CD4-positive, alpha-beta T cell treated with Interferon alpha-2 for 1 hour (primary cell): ENCODE measurements at places on chromosomes 3 and 15.

DNA sequence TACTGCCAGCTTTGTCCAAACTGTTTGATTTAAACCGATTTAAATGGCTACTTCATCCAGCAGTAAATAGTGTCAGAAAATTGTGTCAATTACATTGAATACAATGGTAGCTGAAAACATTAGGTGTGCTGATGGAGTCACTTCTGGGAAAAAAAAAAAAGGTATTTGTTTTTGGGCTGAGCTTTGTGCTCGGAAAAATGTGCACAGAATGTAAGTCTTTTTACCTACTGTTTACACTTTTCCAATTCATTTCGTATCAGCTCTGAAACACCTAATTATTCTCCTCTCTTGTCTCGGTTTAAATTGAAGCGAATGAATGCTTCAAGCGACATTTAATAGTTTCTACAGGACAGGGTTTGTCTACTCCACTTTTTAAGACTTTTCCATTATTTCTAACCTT is 1078.4 kb downstream of the ROBO1 start:
- DNase-seq, result no peak

- no peak for DNase-seq
Observed at GRCh38 chr15:32670623-32671022, 29.1 kb downstream of the SCG5 start.

DNA sequence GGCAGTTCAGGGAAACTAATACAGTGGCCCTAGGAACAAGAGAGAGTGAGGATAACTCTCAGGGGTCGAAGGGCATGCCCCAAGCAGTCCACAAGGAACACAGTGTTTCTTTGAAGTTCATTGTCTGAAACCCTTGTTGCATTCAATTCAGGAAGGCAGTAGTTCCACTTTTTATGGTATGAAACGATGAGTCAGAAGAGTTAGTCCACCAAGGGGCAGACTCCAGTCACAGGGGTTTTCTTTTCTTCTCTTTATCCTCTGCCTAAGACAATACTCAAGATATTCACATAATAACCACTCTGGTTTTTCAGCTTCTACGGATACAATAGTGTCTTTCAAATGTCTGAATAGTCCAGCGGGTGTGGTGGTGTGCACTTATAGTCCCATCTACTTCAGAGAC is 23.7 kb upstream of the TICRR start:
- no peak for DNase-seq

- no peak for DNase-seq
Observed at GRCh38 chr3:193816656-193817311, 223.8 kb downstream of the OPA1 start.

GRCh38 chr15:50953302-50953701 is 44.8 kb downstream of the AP4E1 start:
- no peak for DNase-seq

DNA sequence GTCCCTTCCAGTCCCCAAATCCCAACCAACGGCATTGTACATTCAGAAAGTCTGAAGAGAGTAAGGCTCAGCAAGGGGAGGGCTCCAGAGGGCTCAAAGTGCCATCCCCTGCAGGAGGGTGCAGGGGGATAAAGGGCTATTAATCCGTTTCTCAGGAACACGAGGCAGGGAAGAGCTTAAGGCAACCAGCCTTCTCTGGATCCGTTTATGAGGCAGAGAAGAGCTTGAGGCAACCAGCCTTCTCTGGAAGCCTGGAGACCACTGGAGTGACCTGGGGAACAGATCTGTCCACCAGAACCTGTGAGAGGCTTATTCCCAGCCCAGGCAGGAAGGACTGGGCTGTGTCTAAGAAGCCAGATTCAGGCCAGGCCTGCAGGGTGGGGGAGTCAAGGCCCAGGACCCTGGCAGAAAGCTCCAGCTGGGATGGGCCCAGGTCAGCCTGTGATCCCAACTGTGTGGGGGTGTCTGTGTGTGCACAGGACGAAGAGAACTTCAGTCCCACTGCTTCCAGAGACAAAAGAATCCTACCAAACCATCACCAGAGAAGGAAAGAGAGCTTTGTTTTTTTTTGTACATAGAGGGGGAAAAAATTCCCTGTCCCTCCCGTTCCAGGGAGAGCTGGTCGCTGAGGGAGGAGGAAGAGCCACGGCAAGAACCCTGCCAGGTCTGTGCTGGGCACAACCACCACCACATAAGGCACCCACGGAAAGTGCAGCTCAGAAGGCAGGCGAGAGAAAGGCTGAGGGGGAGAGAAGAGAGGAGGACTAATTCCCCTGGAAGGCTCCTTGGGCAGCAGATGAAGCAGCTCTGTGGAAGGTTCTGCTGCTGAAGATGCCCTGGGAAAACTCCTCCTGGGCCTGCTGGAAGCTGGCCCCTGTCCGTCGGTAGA is 1.6 kb upstream of the ULK3 start:
- DNase-seq, result no peak

- DNase-seq, result no peak
Observed at GRCh38 chr3:24406900-24407299, 87.8 kb downstream of the THRB start.

DNA sequence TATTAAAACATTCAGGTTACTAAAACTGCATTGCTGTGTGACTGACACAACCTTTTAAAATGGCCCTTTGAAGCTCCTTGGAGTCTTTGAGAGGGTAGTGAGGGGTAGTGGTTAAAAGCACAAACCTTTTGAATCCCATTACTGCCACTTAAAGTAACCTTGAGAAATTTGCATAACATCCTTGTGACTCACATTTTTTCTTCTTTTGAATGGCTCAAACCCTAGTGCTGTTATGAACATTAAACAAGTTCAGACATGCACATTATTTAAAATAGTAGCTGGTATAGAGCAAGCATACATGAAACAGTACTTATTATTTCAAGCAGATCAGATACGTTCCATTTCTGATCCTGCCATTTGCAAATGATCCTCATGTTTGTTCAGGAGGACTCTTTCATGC is 3.7 kb upstream of the CLDN1 start:
- DNase-seq, result no peak

GRCh38 chr3:99681512-99681911 is 43.1 kb downstream of the COL8A1 start:
- no peak for DNase-seq

- peak; percentile 28 for DNase-seq
Observed at GRCh38 chr15:70014860-70015490, 82.7 kb downstream of the TLE3 start.

DNA sequence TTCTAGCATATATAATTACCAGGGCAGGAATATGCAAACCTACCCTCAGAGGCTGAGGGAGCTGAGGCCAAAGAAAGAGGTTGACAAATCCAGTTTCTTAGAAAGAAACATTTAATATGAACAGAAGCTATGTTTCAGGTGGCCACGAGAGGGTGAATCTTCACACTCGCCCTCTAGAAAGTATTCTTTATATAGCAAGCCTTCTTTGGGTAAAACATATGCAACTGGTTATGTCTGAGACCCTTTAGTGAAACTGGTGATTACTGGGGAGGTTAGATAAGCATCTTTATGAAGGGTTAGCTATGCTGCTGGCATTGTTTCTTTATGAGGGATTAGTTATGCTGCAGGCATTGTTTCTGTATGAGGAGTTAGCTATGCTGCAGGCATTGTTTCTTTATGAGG is 50.7 kb upstream of the GOLGA6L2 start:
- DNase-seq, result no peak

DNA sequence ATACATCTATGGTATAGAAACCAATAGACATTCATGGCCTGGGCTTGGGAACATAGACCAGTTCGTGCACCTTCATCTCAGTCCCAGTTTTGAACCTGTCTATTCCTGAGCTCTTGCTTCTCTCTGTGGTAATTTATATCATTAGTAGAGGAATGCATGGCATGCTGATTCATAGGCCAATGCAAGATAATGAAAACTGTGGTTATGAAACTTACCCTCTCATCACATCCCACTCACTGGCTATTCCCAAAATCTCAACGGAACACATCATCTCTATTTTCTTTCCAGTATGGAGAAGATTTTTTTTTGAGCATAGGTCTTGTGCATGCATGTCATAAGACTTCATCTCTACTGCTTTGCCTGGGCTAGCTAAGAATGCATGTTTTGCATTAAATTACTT is 18.7 kb upstream of the P2RY12 start:
- no peak for DNase-seq

DNA sequence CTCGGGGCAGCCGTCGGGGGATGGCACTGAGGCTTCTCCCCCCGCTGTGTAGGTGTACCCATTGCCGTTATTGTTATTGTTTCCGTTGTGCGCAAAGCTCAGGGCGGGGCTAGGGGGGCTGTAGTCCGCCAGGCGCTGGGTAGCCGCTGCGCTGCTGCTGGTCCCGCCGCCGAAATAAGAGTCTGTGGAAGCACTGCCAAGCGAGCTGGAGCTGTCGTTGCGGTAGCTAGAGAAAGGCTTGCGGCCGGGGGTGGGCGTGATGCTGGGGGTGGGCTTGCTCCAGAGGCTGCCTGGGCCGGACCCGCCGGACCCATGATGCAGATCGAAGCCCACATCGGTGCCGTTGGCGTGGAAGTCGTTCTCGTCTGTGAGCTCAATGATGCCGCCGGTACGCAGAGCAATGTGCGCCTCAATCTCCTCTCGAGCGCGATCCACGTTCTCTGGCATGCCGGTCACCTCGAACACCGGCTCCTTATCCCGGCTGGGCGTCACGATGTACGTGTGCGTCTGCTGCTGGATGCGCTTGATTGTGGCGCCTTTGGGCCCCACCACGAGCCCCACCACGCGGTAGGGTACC is 1.9 kb downstream of the MEX3B start:
- DNase-seq, result no peak

DNA sequence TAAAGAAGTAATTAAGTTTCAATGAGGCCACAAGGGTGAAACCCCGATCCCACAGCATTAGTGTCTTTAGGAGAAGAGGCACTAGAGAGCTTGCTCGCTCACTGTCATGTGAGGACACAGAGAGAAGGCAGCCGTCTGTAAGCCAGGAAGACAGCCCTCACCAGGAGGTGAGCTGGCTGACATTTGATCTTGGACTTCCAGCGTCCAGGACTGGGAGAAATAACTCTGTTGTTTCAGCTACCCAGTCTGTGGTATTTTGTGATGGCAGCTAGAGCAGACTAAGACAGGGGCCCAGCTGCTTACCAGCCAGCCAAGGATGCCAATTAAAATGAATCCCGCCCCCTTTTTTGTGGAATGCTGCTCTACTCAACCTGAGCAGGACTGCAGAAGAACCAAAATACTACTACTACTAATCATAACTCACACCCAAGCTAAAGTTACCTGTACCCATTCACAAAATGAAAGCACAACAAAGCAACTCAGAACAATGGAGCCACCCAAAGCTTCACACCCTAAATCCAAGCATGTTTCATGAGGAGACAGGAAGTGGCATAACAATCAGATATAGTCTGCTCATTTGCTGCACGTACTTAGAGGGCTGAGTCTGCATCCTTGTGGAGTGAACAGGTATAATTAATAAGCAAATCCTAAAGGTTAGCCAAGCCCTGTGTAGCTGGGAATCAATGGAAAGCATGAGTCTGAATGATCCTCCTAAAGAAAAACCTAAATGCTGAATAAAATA is 35.6 kb upstream of the RHCG start:
- DNase-seq, result no peak

DNA sequence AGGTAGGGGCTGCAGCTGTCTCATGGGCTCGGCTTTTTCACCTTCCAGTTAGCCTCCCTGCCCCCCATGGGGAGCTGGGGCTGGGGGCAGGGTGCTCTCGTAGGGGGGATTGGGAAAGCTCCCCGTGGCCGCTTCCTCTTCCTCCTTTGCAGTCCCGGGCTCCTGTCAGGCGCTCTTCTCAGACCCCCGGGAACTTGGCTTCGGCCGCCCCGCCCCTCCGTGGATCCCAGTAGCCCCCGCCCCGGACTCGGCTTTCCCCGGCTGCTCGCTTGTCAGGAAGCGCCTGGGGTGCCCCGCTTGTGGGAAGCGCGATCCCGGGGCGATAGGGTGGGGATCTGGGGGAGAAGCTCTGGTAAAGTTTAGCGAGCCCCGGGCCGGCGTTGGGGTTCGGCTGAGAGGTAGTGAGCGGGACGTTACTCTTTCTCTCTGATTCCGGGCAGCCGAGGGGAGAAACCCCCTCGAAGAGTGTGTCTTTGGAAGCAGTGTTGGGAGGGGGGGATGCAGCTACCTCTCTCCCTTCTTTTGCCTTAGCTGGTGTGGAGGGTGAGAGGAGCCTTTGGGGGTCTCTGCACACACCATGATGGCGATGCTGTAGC is 611 bp downstream of the PIAS1 start:
- DNase-seq, result peak; percentile 15

DNA sequence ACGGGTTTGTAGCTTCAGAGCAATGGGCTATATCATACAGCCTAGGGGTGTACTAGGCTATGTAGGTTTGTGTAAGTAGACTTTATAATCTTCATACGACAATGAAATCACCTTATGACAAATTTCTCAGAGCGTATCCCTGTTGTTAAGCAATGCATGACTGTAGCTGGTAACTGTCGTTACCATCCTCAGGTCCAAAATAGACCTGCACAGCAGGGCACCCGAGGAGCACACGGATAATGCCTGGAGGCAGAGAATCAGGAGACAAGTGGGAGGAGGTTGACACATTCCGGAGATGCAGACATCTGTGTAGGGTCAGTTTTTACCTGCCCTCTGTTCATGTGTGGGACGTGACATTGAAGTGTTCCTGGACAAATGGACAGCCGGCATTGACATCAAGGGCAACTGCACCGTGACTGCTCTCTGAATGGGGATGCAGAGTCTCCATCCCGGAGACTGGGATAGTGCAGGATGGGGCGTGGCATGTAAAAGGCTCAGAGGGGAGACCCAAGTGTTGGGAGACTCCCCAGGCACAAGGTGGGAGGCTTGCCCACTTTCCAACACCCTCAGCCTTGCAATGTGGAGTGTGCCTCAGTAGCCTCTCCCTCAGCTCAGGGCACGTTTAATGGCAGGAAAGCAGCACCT is 45.9 kb upstream of the PGPEP1L start:
- DNase-seq, result no peak

DNA sequence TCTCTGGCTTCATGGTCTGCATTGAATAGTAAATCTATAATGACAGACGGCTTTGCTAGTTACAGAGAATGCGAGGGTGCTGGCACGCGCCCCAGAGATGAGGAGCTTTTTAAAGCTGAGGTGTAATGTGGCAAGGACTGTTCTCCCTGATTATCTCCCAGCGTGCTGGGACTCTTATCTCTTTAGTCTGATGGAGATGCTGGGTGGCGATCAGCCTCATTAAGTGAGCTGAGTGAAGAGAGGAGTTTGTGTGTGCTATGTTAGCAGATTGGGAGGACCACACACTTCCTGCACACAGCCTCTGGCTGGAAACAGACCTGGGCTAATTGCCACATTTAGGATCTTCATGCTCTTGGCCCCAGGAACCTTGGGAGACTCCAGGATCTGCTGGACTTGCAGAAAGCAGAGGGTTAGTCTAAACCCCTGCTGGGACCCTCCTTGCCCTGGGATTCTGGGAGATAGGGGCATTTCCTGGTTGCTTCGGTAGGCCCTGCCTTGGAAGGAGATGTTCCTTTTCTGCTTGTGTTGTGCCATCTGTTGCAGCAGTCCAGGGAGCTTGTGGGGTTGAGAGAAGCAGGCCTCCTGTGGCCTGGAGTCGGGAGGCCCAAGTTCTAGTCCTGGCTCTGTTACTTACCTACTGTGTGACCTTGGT is 15.0 kb downstream of the PDIA5 start:
- no peak for DNase-seq
